ENCODE measurements at places on chromosomes 16 and 17.

GRCh38 chr16:12664164-12664733, 139.4 kb downstream of the CPPED1 start:
- DNase-seq = no peak

GRCh38 chr17:75472119-75472518, 15.7 kb downstream of the TMEM94 start:
- no peak for DNase-seq

DNA sequence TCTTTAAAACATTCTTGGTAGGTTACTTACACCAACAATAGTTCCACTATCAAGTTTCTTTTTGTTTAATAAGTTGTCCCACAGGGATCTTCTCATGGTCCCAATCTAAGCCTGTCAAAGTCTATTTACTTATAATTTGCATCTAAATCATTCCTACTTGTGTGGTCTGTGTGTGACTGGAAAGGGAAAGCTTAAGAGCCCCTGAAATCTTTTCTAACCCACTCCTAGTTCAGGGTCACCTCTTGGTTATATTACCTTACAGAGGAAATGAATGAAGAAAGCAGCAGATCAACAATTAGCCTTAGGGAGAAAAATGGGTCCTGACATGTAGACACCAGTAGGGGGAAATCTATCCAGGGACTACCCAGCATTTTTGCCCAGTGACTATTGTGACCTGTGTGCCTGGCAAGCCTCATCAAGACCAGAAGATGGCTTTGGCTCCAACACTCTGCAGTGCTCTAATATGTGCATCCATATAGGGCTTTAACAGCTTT, 110.4 kb upstream of the HAS3 start:
- DNase-seq = peak; percentile 44

GRCh38 chr16:20940871-20941635, 40.5 kb downstream of the LYRM1 start:
- DNase-seq = no peak

DNA sequence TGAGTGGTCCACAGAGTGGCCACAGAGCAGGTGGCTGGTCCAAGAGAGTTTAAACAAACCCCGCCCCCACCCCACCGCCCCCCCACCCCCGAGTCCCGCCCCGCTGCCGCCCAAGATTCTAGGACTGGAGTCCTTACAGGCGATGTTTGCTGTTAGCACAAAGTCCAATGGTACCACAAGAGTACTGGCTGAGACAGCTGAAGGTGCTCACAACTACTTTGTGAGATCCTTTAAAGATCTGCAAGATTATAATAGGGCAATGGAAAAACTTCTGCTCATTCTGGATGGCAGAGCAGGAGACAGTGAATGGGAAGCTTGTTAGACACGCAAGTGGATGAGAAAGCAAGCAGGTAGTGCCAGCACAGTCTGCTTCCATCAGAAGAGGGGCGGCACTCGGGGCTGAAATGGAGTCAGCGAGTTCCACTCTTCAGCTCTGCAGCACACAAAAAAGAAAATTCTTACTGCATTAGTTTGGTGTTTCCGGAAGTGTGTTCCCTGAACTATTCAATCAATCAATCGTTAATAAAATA, 4.7 kb upstream of the TEKT3 start:
- no peak for DNase-seq

DNA sequence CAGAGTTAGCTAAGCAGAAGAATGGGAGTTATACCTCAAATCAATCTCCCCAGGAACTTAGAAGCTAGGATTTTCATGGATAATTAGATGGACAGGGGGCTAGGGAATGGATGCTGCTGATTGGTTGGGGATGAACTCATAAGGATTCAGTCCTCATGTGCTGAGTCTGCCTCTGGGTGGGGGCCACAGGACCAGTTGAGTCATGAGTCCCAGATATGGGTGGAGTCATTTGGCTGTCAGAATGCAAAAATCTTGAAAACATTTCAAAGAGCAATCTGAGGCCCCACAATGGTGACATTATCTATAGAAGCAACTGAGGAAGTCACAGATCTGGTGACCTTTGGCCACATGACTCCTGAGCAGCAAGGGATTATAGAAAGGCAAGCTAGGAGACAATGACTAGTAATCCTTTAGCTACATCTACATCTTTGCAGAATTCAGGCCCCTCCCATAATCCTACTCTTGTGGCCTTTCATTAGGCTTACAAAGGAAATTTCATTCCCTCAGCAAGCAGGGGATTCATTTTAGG, 82.6 kb upstream of the CCL2 start:
- DNase-seq = no peak

GRCh38 chr16:22333457-22333994, 36.3 kb downstream of the POLR3E start:
- no peak for DNase-seq

- peak; percentile 67 for DNase-seq
These were observed 153.6 kb downstream of the KATNIP start for GRCh38 chr16:27703545-27703944.

DNA sequence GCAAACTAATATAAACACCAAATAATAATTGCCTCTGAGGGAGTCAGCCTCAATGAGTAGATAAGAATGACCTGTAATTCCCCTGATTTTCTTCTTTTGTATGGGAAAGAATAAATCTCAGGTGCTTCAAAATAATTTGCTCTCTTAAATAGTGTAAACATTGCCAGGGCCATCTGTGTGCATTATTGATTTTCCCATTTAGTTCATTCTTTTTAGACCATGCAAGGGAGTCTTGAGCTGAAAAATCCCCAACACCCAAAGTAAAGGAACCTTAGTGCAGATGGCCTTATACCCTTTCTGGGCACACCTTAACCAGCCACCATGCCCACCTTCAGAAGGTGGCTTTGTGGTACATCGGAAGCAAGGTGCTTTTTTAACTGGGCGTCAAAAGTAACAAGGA, 267.2 kb downstream of the TMEM114 start:
- no peak for DNase-seq

DNA sequence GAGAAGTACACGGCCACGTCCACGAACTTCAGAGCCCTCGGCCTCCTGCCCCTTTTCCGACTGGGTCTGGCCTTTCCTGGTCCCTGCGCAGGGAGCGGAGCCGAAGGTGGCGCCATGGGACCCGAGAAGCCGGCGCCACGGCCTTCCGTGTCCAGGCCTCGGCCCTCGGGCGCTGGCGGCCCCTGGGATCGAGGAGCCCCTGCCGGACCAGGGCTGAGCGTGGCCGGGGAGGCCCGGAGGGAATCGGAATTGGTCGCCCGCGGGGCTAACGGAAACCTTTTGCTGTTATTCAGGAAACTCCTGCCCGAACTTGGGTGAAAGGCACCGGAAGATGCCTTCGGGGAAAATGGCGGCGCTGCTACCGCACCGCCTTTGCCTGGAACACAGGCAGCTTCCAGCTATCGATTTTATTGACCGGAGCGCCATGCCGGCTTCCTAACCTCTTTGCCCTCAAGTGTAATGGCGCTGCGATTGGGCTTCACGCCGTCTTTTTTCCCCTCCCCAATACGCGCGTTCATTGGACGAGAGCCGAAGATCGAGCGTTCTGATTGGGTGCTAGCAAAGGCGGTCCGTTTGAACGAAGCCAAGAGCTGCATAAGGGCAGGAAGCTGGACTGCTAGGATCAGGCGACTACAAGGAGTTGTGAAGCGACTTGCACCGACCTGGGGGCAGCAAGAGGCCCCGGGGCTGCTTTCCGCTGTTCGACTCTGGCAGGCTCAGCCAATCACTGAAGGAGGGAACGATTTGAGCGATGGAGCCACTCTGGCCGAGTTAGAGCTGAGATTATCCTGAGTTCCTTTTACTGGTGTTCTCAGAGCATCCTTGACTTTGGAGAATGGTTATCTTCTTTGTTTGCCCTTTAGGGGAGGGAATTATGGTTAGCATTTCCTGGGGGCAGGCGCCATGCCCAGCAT, at the start of gene ZNF689:
Gene ZNF689 (minus strand): TSS at position 464 of the 914 bp plus-strand sequence. CDS start 348 bp downstream, at position 116.
- DNase-seq = peak; percentile 92

DNA sequence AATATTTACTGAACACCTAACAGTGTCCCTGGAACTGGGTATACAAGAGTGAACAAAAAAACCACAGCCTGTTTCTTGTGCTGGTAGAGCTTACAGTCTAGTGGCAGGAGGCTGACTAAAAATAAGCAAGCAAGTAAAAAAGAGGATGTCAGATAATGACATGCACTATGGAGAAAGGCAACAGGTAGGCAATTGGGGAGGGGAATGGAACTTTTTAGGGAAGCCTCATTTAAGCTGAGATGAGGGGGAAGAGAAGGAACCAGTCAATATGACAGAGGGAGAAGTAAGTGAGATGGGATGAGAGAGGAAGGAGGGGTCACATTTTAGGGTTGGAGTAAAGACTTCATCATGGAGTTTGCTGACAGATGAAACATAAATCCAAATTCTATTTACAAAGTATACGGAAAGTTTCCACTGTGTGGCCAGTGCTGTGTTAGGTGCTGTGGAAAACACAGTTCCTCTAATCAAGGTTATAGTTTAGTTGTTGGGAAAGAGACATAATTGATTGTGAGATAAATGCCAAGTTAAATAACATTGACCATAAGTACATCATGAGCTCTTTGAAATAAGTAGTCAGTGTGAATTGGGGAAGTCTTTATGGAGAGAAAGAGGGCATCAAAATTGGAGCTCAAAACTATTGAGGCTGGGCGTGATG, 251.4 kb downstream of the FTO start:
- no peak for DNase-seq

- no peak for DNase-seq
These were observed 16.9 kb downstream of the ZNF287 start for GRCh38 chr17:16551878-16552636.

DNA sequence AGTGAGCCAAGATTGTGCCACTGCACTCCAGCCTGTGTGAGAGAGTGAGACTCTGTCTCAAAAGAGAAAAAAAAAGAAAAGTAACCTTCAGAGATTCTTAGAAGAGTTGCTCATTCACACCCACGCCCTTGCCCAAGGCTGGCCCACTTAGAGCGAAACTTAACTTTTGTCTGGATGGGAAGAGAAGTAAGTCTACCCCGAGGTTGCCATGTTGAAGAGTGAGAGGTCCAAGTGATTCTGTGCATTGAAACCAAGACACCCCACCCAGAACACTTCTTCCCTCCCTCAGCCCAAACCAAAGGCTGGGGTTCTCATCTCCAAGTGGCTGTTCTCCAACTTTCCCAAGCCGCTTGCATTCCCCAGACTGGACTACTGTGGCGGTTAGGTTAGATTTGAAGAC, 2.4 kb upstream of the CISD3 start:
- DNase-seq = no peak

DNA sequence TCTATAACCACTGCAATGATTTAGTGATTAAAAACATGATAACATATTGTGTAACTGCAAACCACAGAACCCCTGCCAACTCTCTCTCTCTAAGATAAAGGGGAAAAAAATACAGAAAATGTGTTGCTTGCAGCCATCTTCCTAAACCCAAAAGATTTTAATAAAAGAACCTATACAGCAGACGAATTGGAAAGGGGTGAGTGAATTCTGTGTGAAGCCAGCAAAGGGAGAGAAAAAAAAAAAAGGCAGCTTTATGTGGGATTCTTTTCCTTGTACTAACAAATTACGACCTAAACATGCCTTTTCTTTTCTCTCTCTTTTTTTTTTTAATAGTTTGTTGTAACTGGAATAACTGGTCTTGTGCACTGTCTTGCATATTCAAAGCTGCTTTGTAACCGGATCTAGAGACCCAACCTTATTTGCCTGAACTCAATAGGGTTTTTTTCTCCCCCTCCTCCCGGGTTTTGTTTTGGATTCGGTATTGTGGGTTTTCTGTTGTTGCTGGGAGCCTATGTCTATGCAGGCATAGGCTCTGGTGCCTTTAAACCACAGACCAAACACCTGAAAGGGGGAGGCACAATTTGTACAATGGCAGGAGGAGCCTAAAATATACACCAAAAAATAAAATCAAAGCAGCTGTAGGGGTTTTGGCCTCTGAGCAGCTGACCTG, 7.0 kb upstream of the ZFHX3 start:
- DNase-seq = no peak

- DNase-seq = no peak
These were observed 996 bp downstream of the PCYT2 start for GRCh38 chr17:81909966-81910839.

DNA sequence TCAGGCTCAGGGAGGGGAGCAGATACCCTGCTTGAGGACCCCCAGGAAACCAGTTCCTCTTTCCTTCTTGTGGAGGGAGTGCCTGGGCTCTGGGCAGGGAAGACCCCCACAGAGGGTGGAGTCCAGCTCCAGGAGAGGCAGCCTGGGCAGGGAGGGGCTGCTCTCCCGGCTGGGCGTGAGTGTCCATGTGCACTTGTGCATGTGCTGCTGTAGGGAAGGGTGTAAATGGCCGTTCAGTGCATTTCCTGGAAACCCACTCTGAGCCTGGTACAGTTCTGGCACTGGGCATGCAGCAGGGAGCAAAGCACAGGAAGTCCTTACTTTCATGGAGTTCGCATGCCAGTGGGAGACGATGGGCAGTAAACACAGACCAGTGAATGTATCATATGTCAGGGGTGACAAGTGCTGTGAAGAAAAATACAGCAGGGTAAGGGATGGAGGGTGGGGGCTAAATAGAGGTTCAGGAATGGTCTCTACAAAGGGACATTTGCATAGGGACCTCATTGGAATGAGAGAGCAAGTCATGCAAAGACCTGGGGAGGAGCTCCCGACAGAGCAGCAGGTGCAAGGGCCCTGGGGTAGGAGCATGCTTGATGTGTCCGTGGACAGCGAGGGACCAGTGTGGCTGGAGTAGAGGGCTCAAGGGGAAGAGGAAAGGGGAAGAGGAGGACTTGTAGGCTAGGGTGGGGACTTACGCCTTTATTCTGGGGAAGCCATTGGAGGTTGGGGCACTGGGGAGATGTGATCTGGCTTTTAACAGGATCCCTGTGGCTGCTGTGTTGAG, 5.5 kb downstream of the STARD3 start:
- DNase-seq = no peak

- DNase-seq = no peak
These were observed 13.3 kb upstream of the CD300LD start for GRCh38 chr17:74605361-74605760.

DNA sequence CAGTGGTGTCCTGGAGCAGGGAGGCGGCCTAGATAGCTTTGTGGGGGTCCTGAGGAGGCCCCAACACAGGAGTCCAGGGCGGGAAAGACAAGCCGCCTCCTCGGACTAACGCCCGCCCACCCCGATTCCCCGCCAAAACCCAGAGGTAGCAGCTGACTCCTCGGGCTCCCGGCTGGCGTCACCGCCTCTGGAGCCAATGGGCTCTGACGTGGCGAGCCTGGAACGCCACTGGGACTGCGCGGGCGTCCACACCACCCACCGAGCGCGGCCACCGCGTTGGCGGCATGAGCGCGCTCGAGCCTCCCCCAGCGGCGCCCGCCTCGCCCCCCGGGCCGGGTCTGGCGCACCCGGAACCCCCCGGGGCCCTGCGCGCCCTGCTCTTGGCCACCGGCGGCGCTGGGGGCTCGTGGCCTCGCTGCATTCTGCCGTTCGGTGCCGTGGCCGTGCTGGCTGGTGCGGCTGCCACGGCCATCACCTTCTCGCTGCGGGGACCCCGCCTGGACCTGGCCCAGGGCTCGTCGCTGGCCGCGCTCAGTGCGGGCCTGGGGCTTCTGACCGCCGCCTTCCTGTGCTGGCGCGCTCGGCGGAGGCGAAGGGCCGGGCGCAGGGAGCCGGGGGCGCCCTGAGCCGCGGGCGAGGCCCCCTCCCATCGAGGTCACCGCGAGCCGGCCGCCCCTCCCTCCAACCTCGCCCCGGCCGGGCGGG, 3.4 kb upstream of the NTN3 start:
- DNase-seq = peak; percentile 29

GRCh38 chr16:17104654-17105053, 366.1 kb downstream of the XYLT1 start:
- no peak for DNase-seq

- no peak for DNase-seq
These were observed 3.2 kb downstream of the DPEP1 start for GRCh38 chr16:89616623-89617022.

Data from kidney capillary endothelial cell (primary cell).